ENCODE measurements at places on chromosomes 5 and 9.

DNA sequence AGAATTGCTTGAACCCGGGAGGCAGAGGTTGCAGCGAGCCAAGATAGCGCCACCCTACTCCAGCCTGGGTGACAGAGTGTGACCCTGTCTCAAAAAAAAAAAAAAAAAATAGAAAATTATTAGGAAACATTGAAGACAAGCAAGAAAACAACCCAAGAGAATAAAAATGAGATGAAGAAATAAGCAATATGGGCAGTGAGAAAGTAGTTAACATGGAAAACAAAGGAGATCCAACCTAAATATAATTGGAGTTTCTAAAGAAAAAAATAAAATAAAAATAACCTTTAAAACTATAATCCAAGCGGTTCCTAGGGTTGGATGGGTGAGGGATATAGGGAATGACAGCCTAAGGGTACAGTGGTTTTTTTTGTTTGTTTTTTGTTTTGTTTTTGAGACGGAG lies 71.9 kb downstream of the FBXW11 start:
- DNase-seq = no peak

DNA sequence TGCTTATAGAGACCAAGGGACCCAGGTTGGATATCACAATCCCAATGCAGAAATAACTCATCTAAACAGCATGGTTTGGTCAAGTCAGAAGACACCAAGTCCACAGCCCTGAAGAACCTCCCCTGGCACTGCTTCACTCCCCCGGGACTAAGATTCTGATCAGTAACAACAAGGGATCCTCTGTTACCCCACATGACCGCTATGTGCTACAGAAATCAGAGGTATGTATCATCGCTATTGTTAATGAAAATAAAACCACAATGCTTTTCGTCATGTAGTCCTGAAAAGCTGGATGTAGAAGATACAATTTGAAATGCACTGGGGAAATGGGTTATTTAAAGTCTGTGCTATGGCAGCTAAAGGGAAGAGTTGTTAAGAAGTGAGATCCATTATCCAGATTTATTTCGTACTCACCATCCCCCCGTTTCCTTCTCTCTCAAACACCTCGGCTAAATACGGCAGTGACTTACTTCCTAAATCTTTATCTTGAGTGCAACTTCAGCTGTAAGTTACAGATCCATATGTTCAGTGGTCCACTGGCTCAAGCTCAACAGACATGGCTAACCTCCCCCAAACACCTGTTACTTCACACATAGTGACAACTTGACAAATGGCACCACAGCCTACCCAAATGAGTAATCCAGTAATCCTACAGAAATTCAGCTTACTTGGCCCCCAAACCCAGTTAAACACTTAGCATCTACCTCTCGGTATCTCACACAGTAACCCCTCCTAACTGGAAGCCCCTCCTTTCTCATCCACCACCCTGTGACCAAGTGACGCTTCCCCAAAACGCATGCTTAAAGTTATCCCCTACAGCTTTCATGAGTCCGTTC lies 129.2 kb downstream of the MYO10 start:
- no peak for DNase-seq

GRCh38 chr9:104028827-104029226 lies 65.3 kb upstream of the SMC2 start:
- no peak for DNase-seq

DNA sequence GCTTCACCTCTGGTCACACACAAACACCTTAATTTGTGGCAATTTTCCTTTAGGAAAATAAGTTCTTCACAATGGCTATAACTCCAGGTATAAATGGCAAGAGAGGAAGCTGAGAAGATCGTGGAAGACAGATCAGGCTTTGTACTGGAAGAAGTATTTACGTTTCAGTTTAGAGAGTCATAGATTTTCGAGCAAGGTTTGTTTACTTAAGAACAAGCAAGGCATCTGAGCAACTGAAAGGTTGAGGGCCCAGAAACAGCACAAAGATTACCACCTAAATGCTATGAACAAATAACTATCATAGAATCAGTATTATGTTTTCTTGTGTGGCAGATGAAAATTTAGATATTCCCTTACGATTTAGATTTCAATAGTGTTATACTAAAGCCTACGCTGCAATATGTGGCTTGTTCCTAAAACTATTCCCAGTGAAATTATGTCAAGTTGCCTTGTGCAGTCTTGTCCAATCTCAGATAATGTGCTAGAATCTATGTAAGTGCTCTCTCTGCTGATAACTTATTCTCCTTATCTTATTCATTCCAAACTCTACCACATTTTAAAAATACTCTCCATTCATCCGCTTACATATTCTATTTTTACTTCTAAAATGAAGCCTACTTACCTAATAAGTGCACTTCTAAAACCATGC lies 6.7 kb downstream of the SLCO4C1 start:
- DNase-seq = no peak

GRCh38 chr9:127915325-127915752 lies 1.5 kb downstream of the ST6GALNAC4 start:
- DNase-seq = no peak

DNA sequence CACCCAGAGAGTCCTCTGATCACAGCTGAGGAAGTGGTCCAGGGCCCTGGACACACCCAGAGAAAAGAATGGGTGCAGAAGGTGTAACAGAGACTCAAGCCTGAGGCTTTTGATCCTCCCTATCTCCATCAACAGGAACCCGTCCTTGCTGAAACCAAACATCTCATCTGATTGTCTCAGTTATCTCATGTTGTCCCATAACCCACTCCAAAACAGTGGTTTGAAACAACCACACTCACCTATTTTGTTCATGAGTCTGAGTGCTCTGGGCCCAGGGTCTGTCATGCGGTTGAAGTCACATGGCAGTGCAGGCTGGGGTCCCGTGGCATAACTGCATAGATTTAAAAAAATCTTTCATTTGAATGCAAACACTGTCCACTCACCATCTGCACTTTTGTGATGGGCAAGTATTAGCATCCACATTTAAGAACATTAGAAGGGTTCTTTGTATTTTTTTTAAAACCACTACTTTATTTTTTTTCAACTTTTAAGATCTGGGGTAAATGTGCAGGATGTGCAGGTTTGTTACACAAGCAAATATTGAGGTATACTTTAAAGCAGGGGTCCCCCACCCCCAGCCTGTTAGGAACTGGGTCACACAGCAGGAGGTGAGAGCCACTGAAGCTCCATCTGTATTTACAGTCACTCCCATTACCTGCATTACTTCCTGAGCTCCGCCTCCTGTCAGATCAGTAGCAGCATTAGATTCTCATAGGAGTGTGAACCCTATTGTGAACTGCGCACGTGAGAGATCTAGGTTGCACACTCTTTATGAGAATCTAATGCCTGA lies 255.8 kb downstream of the ROR2 start:
- DNase-seq = no peak

DNA sequence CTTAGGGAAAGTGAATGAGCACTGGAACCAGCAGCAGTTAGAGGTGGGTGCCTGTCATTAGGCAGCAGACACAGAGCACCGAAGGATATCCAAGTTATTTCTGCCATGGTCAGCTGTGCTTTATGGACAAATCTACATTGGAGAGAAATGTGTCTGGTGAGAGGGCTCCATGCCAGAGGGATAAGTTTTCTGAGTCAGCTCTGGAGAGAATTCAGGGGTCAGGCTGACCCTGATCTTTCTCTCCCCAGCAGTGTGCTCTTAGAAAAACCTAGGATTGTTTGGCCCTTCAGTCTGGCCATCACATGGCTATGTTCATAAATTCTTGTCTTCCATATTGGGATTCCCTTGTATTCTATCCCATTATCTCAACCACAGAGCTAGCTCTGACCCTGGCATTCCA lies 8.9 kb upstream of the IL17B start:
- no peak for DNase-seq

- DNase-seq = no peak
These were observed 24.6 kb downstream of the CSF2 start for GRCh38 chr5:132098151-132098594.

DNA sequence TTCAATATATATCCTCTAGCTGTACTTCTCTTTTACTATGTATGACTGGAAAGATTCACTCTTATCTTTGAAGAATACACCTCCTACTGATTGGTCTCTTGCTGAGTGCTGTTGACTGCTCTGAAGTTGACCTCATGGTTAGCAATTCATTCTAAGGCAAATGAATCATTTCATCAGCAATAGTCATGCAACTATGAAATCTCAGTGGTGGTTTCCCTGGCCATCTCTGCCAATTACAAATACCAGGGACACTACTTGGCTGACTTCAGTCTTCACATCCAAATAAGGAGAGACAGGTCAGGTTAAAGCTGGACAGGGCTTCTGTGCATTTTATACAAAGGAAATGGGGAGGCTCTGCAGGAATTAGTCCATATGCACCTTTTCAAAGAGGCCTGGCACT lies 333.5 kb upstream of the ACTBL2 start:
- DNase-seq = no peak

GRCh38 chr9:135370411-135371375 lies 108.9 kb upstream of the PPP1R26 start:
- DNase-seq = no peak

GRCh38 chr9:118558026-118558425 lies 811.2 kb downstream of the BRINP1 start:
- DNase-seq = no peak

DNA sequence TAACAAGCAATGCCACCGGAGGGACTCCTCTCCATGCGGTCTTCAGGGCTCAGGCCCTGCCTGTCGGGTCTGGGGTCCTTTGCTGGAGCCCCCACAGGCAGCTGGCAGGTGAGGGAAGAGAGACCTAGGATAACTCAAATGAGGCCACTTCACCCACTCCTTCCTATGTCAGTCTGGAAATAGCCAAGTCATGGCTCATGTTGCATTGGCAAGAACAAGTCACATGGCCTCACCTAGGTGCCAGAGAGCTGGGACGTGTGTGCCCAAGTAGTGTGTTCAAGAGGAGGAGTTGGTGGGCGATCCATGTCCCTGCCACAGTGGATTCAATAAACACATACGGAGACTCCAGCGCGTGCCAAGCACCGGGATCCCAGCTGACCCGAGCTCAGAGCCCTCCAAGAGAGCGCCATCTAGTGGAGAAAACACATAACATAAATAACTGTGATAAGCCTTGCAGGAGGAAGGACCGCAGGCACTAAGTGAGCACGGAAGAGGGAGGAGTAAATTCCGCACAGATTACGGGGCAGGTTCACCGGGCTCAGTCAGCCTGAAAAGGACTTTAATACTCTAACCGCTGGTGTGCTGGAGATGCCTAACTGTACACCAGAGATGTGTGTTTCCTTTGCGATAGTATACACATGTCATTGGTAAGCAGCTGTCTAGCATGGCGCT lies 580.8 kb downstream of the CCDC171 start:
- DNase-seq = no peak

DNA sequence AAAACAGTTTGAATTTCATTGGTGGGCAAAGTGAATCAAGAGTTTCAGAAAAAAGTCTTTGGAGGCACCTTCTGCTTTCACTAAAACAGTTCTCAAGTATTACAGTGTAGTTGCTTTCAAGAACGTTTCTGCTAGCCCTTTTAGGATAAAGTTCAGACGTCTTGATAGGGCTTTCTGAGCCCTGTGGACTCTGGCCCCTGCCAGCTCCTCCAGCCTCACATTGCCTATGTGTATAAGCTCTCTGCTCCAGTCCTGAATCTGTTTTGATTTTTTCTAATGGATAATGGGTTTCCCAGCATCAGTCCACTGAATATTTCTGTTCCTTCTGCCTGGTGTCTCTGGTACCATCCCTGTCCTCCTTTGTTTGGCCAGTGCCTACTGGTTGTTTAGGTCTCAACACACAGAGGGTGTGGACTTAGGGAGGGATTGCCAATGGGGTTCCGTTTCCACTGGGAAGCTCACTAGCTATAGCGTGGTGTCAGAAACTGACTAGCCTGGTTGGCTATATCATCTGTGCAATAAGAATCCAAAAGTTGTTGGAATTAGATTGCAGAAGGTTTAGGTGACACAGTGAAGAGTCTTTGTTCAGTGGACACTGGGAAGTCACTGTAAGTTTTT lies 26.4 kb downstream of the ARHGAP26 start:
- no peak for DNase-seq

- DNase-seq = no peak
These were observed 273.2 kb upstream of the PRDM9 start for GRCh38 chr5:23234197-23234596.

GRCh38 chr5:39040875-39041274 lies 33.3 kb downstream of the RICTOR start:
- no peak for DNase-seq

DNA sequence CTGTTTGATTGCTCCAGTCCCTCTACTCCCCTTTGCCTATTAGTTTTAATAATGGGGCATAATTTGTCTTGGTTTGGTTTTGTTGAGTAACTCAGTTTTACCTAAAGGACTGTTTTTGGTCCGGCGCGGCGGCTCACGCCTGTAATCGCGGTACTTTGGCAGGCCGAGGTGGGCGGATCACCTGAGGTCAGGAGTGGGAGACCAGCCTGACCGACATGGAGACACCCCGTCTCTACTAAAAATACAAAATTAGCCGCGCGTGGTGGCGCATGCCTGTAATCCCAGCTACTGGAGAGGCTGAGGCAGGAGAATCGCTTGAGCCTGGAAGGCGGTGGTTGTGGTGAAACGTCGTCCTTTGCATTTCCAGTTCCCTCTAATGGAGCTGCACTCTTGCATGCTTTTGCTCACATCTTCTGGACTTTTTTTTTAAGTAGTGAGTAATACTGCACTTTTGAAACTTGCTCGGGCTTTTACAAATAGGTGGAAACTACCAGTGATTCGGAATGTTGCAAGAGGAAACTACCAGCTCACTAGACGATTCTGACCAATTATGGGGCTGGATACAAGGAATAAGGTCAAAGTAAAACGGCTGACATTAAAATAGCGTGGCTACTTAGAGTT lies 721 bp upstream of the MAML1 start:
- DNase-seq = no peak

Data from activated CD4-positive, alpha-beta T cell treated with anti-CD3 and anti-CD28 coated beads for 24 hours (primary cell).